ENCODE measurements at places on chromosomes 16 and 17.

- no peak for DNase-seq
- no peak overlapping the region for H3K27ac ChIP-seq
- no peaks in the 10 kb centered on the region for H3K4me1 ChIP-seq
- H3K27me3 ChIP-seq: peaks cover 22% of the 10 kb centered on the region
Observed at GRCh38 chr17:76688165-76688622, 22.6 kb downstream of the MXRA7 start.

DNA sequence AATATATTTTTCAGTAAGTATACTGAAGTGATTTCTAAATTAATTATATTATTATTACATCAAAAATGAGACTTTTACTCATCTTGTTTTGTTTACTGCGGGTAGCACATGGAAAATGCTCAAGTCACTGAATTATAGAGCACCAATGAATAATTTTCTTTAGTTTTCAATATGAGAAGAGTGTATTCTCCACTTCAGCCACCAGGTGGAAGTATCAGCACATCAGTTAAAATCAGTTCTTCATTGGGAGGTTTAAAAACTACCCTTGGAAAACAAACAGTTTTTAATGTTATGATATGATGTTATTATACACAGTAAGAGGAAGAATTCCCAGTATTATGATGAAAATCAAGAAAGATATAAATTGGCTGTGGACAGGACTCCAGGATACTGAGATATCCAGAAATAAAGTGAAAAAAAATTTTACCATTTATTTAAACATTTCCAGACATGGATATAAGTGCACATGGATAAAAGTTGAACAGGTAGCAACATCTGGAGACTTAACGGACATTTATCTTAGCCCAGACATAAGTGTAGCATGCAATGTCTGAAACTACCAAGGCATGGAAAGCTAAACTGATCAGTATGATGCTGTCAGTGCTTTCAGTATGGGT, 467.3 kb downstream of the KCNJ2 start:
- peak; percentile 42 for DNase-seq
- H3K4me1 ChIP-seq: no peaks in the 10 kb centered on the region

GRCh38 chr17:1744551-1745512, 2.2 kb downstream of the SERPINF2 start:
- no peak for DNase-seq
- peaks cover 19% of the 10 kb centered on the region for H3K27me3 ChIP-seq
- no peaks in the 10 kb centered on the region for H3K4me1 ChIP-seq
- no peaks in the 10 kb centered on the region for H3K36me3 ChIP-seq

DNA sequence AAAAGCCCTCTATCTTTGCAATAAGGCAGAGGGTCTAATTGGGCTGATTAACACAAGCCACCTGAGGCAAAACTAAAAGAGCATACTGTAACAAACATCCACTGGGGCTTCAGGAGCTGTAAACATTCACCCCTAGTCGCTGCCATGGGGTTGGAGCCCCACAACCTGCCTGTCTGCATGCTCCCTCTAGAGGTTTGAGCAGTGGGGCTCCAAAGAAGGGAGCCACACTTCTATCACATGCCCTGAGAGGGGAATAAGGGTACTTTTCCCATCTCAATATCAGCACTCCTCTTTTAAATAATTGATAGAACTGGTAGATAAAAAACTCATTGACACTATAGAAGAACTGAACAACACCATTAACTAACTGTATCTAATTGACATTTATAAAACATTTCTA, 130.1 kb upstream of the COX10 start:
- no peak overlapping the region for H3K4me3 ChIP-seq
- no peaks in the 10 kb centered on the region for H3K4me1 ChIP-seq
- no peaks in the 10 kb centered on the region for H3K27me3 ChIP-seq
- no peaks in the 10 kb centered on the region for H3K36me3 ChIP-seq
- no peak for DNase-seq
- no peak overlapping the region for H3K27ac ChIP-seq

GRCh38 chr17:76643553-76644148, at the start of gene ST6GALNAC1:
Gene ST6GALNAC1, minus strand, starts transcription at chr17:76643757. Its CDS starts 119 bp downstream, at chr17:76643638.
- no peak for DNase-seq
- H3K27me3 ChIP-seq: peaks cover 21% of the 10 kb centered on the region
- H3K27ac ChIP-seq: no peak within 1 kb of the TSS
- no peak within 1 kb of the TSS for H3K4me3 ChIP-seq

DNA sequence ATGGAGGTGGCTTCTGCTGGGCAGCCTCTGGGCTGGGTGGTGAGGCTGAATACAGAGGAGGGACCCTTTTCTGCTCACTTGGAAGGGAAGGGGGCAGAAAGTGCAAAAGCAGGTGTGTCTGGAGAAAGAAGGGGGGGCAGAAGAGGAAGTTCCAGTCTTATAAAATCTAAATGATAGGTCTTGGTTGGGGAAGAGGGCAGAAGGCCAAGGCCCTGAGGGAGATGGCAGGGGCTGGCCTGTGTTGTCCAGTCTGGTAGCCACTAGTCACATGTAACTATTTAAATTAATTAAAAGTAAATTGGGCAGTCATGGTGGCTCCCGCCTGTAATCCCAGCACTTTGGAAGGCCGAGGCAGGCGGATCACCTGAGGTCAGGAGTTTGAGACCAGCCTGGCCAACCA, 2.5 kb upstream of the CAMKK1 start:
- H3K4me1 ChIP-seq: peaks cover 7% of the 10 kb centered on the region
- no peaks in the 10 kb centered on the region for H3K36me3 ChIP-seq
- no peak overlapping the region for H3K27ac ChIP-seq
- no peak for DNase-seq
- no peaks in the 10 kb centered on the region for H3K27me3 ChIP-seq

DNA sequence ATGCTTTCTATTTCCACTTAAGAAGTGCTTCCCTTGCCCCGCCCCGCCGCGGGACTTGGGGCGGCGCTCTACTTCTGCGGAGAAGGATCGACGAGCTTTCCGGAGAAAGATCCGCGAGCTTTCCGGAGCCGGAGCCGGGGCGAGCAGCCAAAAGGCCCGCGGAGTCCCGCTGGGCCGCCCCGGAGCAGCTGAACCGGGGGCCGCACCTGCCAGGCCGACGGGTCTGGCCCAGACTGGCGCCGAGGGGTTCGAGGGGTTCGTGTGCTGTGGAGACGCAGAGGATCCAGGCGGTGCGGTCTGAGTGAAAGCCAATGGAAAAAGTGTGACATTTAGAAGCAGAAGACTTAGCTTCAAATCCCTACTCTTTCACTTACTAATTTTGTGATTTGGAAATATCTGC, 50.8 kb downstream of the TBC1D26 start:
- H3K27me3 ChIP-seq: no peaks in the 10 kb centered on the region
- DNase-seq: no peak
- no peaks in the 10 kb centered on the region for H3K36me3 ChIP-seq
- no peak overlapping the region for H3K4me3 ChIP-seq

- H3K4me3 ChIP-seq: no peak overlapping the region
- H3K27ac ChIP-seq: no peak overlapping the region
- H3K4me1 ChIP-seq: no peaks in the 10 kb centered on the region
- H3K27me3 ChIP-seq: no peaks in the 10 kb centered on the region
- no peak for DNase-seq
- no peaks in the 10 kb centered on the region for H3K36me3 ChIP-seq
Observed at GRCh38 chr16:87140211-87141200, 176.7 kb downstream of the C16orf95 start.

- no peak overlapping the region for H3K4me3 ChIP-seq
- no peak for DNase-seq
- peaks cover 44% of the 10 kb centered on the region for H3K4me1 ChIP-seq
- H3K27ac ChIP-seq: peak overlapping the region; percentile 93
- no peaks in the 10 kb centered on the region for H3K36me3 ChIP-seq
- H3K27me3 ChIP-seq: no peaks in the 10 kb centered on the region
Observed at GRCh38 chr17:66398617-66399016, 96.2 kb downstream of the PRKCA start.

GRCh38 chr17:81902023-81902652, at the start of gene NPB:
Gene NPB, plus strand, starts transcription at chr17:81902238. Its CDS starts 40 bp downstream, at chr17:81902278.
- H3K27ac ChIP-seq: no peak within 1 kb of the TSS
- no peak for DNase-seq
- no peaks in the 10 kb centered on the region for H3K36me3 ChIP-seq
- no peaks in the 10 kb centered on the region for H3K4me1 ChIP-seq

- no peak overlapping the region for H3K4me3 ChIP-seq
- H3K27me3 ChIP-seq: no peaks in the 10 kb centered on the region
- no peak for DNase-seq
- no peaks in the 10 kb centered on the region for H3K4me1 ChIP-seq
Observed at GRCh38 chr16:15427648-15428239, 6.6 kb upstream of the BMERB1 start.

DNA sequence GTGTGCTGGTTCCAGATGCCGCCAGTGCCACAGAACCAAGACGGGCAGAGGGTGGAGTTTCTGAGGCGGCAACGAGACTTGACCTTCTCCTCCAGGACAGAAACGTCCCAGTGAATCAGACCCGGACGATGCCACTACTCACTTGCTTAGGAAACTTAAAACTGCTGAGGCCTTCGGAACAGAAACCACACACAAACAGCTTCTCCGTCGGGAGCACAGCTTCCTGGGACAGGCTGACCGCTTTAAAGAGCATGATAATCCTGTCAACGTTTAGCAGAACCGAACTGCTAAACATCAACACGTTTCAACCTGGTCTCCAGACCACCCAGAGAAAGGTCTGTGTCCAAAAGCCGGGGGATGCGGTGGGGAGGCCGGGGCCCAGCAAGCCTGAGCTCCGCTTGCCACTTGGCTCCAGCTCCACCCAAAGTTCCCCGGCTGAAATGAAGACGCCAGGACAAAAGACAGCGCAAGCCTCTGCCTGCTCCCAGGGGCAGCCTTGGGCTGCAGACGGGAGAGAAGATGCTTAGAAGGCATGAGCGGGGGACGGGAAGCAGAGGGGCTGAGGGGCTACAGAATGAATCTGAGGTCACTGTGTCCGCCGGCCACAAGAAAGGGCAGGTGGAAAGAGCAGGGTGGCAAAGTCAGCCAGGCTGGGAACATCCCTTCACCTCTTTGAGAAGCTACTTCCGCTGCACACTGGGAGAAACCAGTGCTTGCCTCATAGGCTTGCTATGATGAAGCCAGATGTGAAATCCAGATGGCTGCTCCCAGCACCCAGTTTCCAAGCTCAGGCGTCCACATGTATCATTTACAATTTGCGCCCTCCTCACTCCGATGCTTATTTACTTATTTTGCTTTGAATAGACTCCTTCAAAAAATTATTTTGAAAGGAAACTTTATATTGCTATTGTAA, 69.0 kb downstream of the MRM3 start:
- no peaks in the 10 kb centered on the region for H3K4me1 ChIP-seq
- H3K27ac ChIP-seq: no peak overlapping the region
- H3K27me3 ChIP-seq: peaks cover 97% of the 10 kb centered on the region

DNA sequence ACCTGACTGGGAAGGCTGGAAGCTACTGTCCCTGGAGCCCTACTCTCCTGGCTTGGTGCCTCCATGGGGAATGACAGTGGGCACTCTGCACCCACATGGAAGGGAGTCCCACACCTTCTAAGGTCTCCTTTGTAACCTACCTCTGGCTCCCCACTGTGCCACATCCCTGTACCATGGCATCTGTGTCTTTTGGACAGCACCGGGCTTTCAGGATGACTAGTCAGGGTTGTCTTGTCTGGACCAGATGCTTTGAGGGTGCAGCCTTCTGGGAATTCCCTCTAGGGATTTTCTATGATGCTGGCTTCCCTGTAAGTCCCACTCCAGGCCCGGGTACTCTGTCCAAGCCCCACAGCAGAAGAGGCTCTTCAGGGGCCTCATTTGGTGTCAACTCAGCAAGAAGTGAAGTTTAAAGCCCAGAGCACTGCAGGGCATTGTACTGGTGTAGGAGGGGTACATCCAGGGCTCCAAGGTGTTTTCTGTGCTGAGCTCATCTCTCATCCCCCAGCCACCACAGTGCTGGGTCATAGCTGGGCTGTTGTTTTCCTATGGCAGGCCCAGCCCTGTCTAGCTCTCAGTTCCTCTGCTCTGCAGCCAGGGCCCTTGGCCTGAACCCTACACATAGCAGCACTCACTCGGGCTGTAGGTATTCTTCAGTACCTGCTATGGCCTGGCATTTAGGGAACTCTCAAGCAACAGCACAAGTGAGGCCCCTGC, 255.3 kb downstream of the CPPED1 start:
- H3K4me3 ChIP-seq: no peak overlapping the region
- no peaks in the 10 kb centered on the region for H3K36me3 ChIP-seq
- no peaks in the 10 kb centered on the region for H3K27me3 ChIP-seq
- no peak overlapping the region for H3K27ac ChIP-seq
- 0 out of 2 replicates have a peak, but pooled peaks cover 3% of the 10 kb centered on the region for H3K4me1 ChIP-seq

DNA sequence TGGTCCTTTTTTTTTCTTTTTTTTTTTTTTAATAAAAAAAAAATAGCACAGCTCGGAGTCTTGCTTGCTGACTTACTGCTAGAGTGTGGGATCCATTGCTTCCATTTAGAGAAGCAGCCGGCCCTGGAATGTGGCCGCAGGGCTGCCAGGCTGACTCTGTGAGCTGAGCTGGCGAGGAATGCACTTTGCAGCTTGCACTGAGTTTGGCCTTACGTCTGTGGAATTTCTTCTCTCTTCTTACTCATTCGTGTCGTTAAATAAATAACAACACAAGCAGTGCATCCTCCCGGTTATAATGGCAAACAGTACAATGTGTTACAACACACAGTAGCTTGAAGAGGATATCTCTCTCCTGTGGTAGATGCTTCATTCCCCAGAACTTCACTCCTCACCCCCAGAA, 69.2 kb downstream of the PRKCB start:
- no peaks in the 10 kb centered on the region for H3K27me3 ChIP-seq
- no peak overlapping the region for H3K27ac ChIP-seq
- H3K4me1 ChIP-seq: no peaks in the 10 kb centered on the region
- no peak for DNase-seq
- H3K4me3 ChIP-seq: no peak overlapping the region
- no peaks in the 10 kb centered on the region for H3K36me3 ChIP-seq

Measured in MM.1S (cell line).